M059J (cell line): ENCODE measurements at places on chromosomes 5 and 9. TPM values are rescaled to one million over a fixed set of nuclear protein-coding genes. Genes with fewer than 3 reads are reported as not detected.

- no peak for DNase-seq
Observed at GRCh38 chr5:64619609-64620008, 70.7 kb upstream of the SHISAL2B start.

DNA sequence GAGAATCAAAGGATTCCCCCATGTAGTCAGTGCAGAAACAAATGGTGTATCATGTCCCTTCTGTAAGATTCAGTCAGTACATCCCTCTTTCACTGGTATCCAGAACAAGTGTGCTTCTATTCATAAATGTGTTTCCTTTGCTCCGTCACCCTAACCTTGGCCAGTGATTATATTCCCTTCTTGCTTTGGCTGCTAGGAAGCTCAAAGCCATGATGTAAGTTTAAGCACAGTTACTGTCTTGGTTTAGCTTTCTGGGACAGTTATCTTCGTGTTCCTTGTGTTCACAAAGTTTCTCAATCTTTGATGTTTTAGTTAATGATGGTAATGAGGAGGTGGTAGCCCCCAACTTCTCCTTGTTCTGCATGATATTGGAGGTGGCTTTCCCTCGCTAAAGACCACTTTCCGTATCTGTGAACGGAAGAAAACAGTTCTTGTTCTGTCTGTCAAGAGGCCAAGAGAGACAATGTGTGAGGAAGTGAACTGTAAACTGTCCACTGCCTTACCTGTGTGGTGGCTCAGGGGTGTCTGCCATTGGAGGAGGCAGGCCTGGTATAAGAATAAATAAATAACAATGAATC, 2.2 kb upstream of the AMBP start:
- no peak for DNase-seq

Gene TLX3
- not detected in 2 replicates for total RNA-seq

Gene CARTPT
- total RNA-seq = not detected in 2 replicates

DNA sequence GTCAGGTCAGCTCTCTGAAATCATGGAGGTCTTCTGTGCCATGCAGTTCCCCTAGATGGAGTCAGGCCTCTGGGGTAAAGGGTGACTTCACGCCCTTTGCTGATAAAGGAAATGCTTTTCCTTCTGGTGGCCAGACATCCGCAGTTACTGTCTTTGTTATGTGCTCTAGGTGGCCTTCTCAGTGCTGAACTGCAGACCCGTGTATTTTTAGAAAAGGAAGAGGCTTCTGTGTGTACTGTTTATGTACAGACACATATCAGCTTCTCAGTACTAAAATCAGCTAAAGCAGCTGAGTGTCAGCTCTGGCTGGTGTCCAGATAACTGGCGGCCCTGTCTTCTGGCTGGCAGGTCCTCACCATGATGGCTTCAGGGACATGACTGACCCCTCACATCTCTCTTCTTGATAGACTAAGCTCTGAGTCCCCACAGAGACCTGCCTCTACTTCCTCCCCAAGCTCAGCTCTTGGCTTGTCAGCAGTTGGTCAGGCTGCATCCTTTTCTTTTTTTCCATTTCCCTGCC, 75.3 kb downstream of the ARHGAP26 start:
- DNase-seq = no peak

Gene GRXCR2
- not detected in 2 replicates for total RNA-seq

Gene LMAN2
- total RNA-seq = 443 and 538 TPM in 2 replicates

- DNase-seq = peak; percentile 92
Observed at GRCh38 chr9:91193658-91194391, 167.9 kb downstream of the AUH start.

- no peak for DNase-seq
Observed at GRCh38 chr5:127425868-127426267, 91.6 kb upstream of the PRRC1 start.

GRCh38 chr5:179603308-179603707, 20.2 kb downstream of the HNRNPH1 start:
- no peak for DNase-seq

DNA sequence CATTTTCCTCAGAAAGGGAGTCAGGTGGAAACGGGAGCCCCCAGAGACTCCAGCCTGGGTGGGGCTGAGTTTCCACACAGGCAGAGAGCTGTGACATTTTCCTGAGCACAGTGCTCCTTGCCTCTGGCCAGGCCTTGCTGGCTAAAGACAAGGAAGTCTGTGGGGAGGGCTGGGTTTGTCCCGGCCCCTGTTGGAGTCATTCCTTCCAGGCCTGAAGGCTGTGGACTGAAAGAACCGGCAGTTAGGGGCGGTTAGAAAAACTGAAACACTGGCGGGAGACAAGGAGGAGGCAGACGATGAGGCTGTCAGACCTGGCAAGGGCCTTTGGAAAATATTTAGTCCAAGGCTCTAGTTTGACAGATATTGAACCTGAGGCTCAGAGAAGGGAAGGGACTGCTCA, 29.9 kb downstream of the COL15A1 start:
- DNase-seq = no peak

Gene TAF11L10
- total RNA-seq = not detected in 2 replicates

DNA sequence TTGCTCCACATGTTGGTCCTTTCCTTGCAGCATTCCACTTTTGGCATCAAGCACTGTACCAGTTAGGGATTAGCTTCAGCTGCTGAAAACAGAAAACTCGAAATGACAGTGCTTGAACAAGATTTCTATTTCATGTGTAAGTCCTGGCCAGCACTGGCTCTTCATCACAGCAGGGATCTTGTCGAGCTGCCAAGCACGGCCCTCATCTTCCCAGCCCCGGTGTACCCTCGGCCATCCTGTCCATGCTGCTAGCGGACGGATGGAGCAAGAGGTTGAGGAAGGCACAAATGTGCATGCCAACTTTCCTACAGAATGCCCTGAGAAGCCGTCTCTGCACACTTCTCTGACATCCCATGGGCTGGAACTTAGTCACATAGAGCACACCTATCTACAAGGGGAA, 130.6 kb downstream of the TENT4A start:
- DNase-seq = no peak

Gene MIER3
- total RNA-seq = 49.3 and 92.7 TPM in 2 replicates

Gene KIF20A
- 90.2 and 133 TPM in 2 replicates for total RNA-seq

Gene IER5L
- 43.1 and 75.3 TPM in 2 replicates for total RNA-seq

Gene SLC45A2
- not detected in 2 replicates for total RNA-seq

DNA sequence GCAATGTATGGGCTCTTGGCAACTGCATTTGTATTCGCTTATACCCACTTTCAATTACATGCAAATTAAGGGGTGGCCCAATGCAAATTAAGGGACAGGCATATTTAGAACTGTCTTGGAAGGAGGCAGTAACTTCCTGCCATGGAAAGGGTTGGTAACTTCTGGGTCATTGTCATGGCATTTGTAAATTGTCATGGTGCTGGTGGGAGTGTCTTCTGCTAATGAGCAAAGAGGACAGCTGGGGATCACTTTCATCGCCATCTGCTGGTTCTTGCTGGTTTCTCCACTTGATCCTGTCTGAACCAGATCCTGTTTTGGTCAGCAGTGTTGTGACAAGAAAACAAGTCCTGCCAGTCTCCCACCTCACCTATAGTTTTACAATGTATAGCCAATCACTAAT, 23.3 kb upstream of the UGT3A2 start:
- peak; percentile 58 for DNase-seq

DNA sequence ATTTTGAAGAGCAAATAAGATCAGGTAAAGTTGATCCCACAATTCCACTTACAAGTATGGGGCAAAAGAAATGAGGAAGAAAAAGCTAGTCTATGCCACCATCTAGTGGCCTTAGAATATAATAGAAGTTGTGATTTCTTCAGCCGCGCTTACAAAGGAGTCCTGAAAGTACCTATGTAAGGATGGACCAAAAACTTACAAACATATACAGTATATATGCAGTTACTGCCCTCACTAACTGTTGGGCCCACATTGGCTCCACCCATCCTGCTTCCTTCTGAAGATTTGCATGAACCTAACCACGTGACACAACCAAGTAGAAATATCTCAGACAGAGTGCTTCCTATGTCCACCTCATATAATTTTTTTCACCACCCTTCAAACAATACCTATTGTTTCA, 11.7 kb upstream of the OR13D1 start:
- DNase-seq = peak; percentile 68

Gene PAEP
- not detected in 2 replicates for total RNA-seq

DNA sequence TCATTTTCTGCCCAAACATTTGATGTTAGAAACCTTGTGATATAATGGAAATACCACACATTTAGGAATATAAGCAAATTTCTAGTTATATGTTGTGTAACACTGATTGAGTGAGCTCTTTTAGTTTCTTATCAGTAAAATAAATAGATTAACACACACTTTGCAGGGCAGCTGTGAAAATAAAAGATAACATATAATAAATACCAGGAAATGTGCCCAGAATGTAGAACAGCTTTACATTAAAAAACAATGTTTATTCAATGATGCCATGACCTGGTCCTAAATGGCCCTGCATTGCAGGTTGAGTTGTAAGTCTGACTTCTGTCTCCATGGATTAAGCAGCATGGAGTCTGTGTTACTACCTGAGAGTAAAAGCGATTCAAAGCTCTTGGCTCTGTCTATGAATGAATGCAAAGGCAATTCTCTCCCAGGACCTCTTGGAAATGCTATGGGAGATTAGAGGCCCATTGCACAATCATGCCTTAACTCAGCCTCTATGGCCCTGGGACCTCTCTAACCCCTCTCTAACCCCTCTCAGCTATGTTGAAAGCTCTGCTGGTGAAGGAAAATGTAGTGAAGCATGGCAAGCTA, 296.0 kb upstream of the ACTBL2 start:
- peak; percentile 43 for DNase-seq

Gene SNX24
- 27.2 and 58.8 TPM in 2 replicates for total RNA-seq

Gene IL13
- total RNA-seq = not detected in 2 replicates

- DNase-seq = peak; percentile 39
Observed at GRCh38 chr5:151067632-151068432, 13.0 kb downstream of the TNIP1 start.

- DNase-seq = no peak
Observed at GRCh38 chr5:145072889-145073288, 762.3 kb downstream of the PRELID2 start.

DNA sequence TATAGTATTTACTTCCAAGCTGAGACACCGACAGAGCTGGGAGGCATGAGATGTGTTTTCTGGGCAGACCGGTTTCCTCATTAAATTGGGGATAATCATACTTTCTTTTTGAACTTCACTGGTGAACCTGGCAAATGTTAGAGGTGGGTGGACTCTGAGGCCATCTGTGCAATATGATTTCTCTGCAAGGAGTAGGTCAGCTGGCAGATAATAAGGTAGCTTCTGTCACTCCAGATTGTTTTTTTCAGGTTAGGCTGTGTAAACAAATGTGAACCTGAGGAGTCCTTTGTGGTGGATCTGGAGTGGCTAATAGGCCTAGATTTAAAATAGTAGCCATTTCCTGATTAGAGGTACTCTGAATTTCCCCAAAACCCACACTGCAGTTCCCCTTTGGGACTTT, 75.4 kb upstream of the S1PR3 start:
- no peak for DNase-seq

DNA sequence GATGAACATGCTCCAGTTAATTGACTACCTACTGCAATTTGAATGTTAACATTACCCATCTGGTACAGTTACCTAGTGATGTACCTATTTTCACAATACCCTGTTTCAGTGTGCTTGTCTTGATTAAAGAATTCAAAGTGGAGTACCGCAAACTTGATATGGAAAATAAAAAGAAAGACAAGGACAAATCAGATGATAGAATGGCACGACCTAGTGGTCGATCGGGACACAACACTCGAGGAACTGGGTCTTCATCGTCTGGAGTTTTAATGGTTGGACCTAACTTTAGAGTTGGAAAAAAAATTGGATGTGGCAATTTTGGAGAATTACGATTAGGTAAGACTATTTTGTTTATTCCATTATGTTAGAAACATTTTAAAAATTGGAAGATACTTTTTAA, 33.5 kb downstream of the CSNK1G3 start:
- DNase-seq = peak; percentile 5

DNA sequence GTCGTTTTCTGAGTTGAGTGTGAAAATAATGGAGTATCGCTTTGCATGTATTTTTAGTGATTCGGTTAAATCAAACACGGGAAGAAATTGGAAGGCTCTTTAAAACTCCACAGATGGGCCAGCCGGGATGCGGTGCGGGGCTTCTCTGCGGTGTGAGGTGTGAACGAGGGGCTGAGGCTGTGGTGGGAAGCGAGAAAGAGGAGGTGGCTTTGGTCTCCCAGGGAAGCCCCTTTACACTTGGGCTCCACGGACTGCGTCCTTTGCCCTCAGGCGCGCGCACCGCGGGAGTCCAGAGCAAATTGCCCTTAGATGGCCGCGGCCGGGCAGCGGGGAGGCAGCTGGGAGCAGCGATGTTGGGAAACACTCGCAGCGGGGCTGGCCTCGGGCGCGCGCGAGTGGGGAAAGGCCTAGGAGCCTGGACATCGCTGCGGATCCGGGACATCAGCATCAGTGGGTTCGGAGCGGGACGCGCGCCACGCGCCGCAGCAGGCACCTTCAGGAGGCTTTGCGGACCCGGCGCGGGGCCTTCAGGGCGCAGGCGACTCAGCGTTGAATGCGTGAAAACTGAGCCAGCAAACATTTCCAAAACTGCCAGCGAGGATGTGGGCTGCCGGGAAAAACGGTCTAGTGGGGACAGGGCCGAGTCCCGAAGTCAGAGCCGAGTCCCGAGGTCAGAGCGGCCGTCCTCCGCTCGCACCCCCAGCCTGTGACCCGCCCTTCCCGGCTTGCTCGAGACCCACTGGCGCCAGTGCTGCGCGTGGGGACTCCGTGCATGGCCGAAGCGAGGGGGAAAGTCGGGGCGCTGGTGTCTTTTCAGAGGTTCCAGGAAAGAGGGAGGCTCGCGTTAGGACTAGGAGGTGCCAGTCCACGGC, 6.5 kb downstream of the IRX1 start:
- DNase-seq = peak; percentile 16

- no peak for DNase-seq
Observed at GRCh38 chr9:114583371-114584155, 4.0 kb upstream of the ATP6V1G1 start.

Gene C5orf24
- total RNA-seq = 39.2 and 44.3 TPM in 2 replicates

DNA sequence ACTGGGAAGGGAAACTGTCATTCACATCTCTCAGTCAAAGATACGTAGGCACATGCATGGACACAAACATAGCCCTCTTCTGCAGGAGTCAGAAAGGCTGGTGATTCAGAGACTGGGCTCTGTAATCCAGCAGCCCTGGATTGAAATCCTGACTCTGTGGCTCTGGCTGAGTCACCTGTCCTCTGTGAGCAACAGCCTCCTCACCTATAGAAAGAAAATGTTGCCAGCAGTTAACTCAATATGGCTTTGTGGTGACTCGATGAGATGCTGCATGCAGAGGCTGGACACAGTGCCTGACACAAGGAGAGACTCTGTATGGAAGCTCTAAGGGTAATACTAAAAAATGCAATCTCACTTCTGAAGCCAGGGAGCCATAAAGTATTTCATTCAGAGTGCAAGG, 23.9 kb upstream of the CDKN2AIPNL start:
- peak; percentile 86 for DNase-seq

- no peak for DNase-seq
Observed at GRCh38 chr9:131669269-131670157, 70.4 kb downstream of the RAPGEF1 start.
